ENCODE measurements at places on chromosomes 3 and 15.

GRCh38 chr3:104108522-104108921 is 1258.2 kb upstream of the ALCAM start:
- DNase-seq: no peak

- no peak for DNase-seq
Observed at GRCh38 chr15:31342381-31342780, 15.7 kb downstream of the KLF13 start.

- no peak for DNase-seq
Observed at GRCh38 chr3:141346839-141347238, 21.5 kb upstream of the ZBTB38 start.

DNA sequence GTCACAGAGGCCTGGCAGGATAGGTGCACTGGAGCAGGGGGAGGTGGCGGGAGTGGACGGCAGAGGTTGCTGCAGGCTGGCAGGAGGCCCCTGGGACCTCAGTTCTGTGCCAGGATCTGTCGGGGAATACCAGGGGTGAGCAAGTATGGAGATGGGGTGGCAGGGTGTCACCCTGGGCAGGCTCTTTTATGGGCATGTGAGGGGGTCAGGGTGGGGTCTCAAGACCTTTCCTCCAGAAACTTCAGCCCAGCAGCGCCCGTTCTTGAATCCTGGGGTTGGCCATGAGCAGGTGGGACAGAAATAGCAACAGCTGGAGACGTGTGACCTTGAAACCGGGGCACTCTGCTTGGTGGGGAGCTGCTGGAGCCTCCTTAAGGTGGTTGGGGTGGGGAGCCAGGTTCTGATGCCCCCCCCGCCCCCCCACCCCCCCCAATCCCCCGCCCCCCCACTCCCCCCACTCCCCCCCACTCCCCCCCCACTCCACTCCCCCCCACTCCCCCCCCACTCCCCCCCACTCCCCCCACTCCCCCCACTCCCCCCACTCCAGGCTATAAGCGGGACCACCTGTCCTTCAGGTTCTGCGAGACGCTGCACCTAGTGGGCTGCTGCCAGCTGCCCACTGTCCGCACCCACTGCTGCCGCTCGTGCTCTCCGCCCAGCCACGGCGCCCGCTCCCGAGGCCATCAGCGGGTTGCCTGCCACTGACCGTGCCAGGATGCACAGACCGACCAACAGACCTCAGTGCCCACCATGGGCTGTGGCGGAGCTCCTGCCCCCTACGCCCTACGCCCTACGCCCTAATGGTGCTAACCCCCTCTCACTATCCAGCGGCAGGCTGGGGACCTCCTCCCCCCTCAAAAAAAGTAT is 84.9 kb downstream of the TBC1D2B start:
- DNase-seq: no peak

DNA sequence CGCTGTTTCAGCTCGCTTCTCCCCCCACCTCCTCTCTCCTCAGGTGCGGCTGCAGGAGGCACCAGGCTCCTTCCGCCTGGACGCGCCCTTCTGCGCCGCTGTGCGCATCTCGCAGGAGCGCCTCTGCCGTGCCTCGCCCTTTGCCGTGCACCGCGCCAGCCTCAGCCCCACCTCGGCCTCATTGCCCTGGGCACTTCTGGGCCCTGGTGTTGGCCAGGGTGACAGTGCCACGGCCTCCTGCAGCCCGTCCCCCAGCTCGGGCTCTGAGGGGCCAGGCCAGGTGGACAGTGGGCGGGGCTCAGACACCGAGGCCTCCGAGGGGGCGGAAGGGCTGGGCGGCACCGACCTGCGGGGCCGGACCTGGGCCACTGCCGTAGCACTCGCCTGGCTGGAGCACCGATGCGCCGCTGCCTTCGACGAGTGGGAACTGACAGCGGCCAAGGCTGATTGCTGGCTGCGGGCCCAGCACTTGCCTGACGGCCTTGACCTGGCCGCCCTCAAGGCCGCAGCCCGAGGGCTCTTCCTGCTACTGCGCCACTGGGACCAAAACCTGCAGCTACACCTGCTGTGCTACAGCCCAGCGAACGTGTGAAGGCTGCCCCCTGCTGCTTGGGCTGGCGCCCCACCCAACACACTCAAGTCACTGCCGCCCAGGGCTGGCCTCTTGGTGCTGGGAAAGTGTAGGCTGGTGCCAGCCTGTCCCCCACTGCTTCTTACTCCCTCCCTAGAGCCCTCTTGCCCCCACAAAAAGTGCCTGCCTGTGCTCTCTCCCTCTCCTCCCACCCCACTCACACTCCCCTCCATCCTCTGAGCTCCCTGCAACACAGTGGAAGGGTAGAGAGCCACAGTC is 7.1 kb downstream of the ALG3 start:
- no peak for DNase-seq

DNA sequence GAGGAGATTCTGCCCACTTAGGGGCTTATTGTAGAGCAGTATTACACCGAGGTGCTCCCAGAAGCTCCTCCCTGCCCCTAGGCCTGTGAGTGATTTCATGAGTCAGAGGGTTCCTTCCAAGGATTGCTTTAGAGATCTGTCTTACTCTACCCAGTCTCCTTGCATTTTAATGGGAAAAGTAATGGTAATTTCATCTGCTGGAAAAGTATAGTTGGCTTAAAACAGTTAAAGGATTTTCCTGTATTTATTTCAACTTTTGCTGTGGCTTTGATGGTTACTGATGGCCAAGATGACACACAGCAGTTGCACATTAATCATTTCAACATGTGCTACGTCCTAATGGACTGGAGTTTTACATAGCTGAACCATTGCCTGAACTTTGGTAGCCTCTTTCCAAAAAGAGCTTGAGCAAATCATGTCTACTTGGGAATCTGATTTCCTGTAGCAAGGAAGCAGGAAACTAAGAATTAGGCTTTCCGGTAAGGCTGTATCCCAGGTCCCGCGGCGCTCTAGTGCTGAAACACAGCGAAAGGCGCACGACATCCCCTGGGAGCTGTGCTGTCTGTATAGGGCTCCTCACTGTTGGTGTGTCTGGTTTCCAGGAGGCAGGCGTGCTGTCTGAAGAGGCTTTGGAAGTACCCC is 9.2 kb upstream of the PGPEP1L start:
- DNase-seq: peak; percentile 78

DNA sequence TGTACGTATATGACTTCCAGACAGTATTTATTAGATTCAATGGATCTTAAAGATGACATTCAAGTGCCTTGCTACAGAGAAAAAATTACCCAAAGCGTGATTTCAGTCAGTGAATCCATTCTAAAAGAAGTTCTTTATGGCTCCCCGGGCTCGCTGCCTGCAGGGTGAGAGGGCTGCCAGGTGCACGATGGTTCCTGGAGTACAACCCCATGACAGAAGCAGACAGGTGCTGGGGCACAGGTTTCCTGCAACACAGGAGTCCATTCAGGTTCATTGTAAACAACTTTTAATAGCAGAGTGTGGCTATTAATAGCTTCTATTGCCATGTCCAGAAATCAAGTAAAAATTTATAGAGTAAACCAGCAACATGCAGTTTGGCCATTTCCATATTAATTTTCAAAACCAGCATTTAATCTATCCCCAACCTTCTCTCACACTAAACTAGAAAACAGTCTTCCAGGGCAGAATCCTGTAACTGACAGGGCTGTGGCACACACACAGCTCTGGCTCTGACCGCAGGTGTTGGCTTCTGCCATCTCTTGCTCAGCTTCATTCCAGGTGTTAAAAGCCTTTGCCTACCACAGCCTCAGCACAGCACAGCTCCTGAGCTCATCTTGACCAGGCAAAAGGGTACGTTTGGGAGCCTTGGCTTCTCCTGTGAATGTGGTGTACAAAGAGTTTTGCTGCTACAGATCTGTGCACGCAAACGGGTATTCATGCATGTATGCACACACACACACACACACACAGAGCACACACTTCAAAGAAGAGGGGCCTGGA is 185.9 kb downstream of the MEX3B start:
- no peak for DNase-seq
